H7 (cell line): ENCODE measurements at places on chromosomes 12 and 14.
A peak's percentile ranks its signal among the peaks of the same experiment; 100 is the strongest.

DNA sequence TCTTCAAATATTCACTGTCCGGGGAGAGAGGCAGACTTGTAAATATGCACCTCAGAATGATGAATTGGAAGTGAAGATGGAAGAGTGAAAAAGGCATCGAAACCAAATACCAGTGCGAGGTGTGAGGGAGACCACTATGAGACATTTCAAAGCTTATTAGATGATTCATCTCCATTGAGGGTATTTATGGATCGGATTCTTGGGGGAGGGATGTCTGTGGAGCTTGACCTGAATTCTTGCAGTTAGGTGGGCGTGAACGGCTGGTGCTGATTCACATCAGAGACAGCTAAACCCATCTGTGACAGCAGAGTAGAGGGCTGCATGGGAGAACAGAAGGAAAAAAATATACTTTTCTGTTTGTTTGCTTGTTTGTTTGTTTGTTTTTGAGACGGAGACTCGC, 677.2 kb downstream of the AACS start:
- no peak for DNase-seq

GRCh38 chr12:122726080-122726558, 4.5 kb downstream of the HCAR1 start:
- no peak for DNase-seq

GRCh38 chr12:100857418-100857817, 62.8 kb downstream of the ANO4 start:
- no peak for DNase-seq

GRCh38 chr12:112979041-112979680, 842 bp downstream of the OAS2 start:
- no peak for DNase-seq

DNA sequence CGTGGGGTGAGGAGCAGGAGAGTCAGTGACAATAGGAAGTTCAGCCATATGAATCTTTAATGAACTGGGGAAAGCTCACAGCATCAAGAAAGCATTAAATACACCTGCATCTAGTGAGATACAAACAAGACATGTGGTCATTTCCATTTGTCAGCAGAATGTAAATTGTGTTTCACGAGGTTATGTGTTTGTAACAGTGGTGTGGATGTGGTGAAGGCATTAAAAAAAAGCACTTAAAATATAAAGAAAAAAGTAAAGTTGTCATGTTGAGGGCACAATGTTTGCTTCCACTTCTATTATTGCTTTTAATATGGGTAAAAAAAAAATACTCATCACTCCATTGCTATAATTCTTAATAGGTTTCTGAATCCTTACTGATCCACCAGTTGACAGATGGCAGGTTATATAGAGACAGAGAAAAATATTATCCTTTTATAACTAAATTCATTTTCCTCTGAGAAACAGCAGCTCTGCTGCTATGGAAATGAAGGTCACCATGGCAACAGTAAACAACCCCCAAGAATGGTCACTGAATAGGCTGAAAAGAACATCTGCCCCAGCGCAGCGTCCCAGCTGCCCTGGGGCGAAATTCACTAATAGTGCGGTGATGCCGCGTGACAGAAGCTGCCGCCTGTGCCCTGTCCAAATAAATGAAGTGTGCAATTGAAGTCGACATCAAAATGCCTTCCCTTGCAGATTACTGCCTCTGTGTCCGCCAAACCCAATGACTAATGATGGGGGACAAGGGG, 226.1 kb downstream of the FOXN3 start:
- DNase-seq = no peak

GRCh38 chr12:131132118-131132892, 178.6 kb downstream of the ADGRD1 start:
- peak; percentile 95 for DNase-seq

DNA sequence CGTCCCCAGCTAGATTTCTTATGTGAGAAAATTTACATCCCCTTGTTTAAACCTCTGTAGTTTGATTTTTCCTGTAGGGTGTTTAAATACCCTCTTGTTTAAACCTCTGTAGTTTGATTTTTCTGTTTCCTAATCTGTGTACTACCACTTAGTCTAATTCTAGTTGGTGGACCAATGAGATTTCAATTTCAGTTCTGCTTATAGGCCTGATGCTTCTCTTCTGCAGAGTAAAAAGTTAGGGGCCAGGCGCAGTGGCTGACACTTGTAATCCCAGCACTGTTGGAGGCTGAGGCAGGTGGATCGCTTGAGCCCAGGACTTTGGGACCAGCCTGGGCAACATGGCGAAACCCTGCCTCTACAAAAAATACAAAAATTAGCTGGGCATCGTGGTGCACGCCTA, 11.5 kb downstream of the UBC start:
- DNase-seq = no peak

- peak; percentile 30 for DNase-seq
These were observed 55.0 kb upstream of the NELL2 start for GRCh38 chr12:44930972-44931600.

GRCh38 chr12:46456356-46457334, 84.1 kb upstream of the SLC38A2 start:
- no peak for DNase-seq

GRCh38 chr12:97024393-97024792, 117.3 kb downstream of the NEDD1 start:
- no peak for DNase-seq

GRCh38 chr12:65152596-65152995, 16.8 kb upstream of the LEMD3 start:
- no peak for DNase-seq

- DNase-seq = no peak
These were observed 190.9 kb downstream of the ETV6 start for GRCh38 chr12:11840366-11840765.

- DNase-seq = peak; percentile 20
These were observed 7.9 kb downstream of the TMEM63C start for GRCh38 chr14:77189479-77189878.

DNA sequence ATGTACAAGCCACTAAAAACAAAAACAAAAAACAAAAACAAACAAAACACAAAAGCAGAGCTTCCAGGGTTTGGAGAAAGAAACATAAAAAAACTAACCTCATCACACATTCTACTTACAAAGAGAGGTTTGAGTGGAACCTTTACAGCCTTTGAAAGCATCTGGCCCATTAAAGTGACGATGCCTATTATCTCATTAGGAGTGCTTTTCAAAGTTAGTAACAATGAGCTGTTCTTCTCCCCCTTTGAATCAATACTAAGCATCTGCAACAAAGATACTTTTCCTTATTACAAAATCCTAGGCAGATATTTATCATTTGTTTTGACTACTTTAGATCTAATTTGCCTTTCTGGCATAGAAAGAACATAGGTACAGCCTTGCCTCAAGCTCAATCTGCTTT, 217.3 kb downstream of the PPM1H start:
- DNase-seq = no peak
